ENCODE measurements at places on chromosomes 12 and 14. TPM values are rescaled to one million over a fixed set of nuclear protein-coding genes. Genes with fewer than 3 reads are reported as not detected.

The CLECL1 gene
- not detected for total RNA-seq

The IL22 gene
- not detected for total RNA-seq

GRCh38 chr12:40226705-40227104 lies 1.9 kb downstream of the LRRK2 start:
- H3K36me3 ChIP-seq: no peaks in the 10 kb centered on the region
- DNase-seq: no peak
- H3K4me1 ChIP-seq: peaks cover 10% of the 10 kb centered on the region
- H3K27ac ChIP-seq: no peak overlapping the region

The RNASE3 gene
- total RNA-seq: not detected

DNA sequence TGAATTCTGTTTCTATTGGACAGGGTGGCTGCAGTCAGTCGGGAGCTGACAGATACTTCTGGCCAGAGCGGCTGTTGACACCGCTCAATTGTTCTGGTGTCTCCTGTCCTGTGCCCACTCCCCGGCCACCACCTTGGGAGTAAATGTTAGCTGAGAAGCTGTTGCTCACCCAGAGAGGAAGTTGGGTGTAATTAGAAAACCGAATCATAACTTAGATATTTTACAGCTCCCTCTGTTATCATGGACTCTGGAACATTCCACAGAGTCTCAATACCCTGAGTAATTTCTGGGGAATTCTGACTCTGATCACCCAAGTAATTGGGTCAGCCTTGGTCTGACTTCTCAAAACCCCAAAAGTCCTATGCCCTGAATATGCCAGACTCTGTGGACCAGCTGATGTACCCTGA lies 58.3 kb upstream of the RFLNA start:
- H3K36me3 ChIP-seq: no peaks in the 10 kb centered on the region
- DNase-seq: no peak
- H3K27me3 ChIP-seq: no peaks in the 10 kb centered on the region
- H3K4me3 ChIP-seq: no peak overlapping the region
- no peak overlapping the region for H3K27ac ChIP-seq
- peaks cover 26% of the 10 kb centered on the region for H3K4me1 ChIP-seq

- no peaks in the 10 kb centered on the region for H3K36me3 ChIP-seq
- H3K27ac ChIP-seq: peak overlapping the region; percentile 64
- H3K27me3 ChIP-seq: no peaks in the 10 kb centered on the region
- no peak overlapping the region for H3K4me3 ChIP-seq
- DNase-seq: peak; percentile 90
Measured at GRCh38 chr12:49673446-49674317, 33.5 kb downstream of the FMNL3 start.

The TSPAN11 gene
- total RNA-seq: 2.2 TPM

DNA sequence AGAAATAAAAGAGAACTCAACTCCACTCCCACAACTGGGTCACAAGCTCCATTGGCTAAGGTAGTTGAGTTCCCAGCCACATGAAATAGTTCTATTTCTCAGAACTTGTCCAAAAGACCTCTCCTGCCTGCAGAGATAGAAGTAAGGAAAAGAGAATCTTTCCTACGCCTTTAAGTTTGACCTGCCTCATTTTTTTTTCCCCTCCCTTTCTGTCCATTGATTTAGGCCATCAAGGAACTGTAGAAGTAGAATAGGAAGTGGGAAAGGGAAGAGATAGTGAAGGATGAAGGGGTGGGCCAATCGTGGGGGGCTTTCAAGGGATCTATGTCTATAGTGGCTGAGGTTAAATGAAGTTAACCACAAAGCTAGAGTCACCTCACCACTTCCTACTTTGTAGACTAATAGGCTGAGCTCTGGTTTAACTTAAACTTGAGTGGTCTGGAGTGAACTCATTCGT lies 13.9 kb upstream of the NUDT4 start:
- DNase-seq: no peak
- H3K4me3 ChIP-seq: no peak overlapping the region
- H3K27ac ChIP-seq: no peak overlapping the region
- H3K4me1 ChIP-seq: no peaks in the 10 kb centered on the region
- H3K27me3 ChIP-seq: no peaks in the 10 kb centered on the region

DNA sequence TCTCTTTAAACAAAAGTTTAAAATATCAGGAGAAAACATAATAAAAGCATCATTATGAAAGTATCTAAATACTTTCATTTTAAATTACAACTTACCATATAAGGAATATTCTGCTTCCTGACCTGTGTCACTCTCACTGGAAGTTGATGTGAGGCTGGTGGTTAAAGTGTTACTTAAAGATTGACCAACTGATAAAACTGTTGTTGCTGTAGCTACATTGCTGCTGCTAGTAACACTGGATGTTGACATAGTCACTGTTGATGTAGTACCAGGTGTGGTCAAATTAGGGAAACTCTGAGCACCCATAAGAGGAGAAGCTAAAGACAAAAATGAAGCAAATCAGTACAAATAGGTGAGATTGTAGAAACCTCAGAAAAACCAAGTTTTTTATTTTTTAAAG lies 79.9 kb downstream of the HECTD1 start:
- H3K36me3 ChIP-seq: peaks cover 75% of the 10 kb centered on the region
- H3K27me3 ChIP-seq: no peaks in the 10 kb centered on the region
- no peaks in the 10 kb centered on the region for H3K4me1 ChIP-seq
- no peak overlapping the region for H3K4me3 ChIP-seq
- DNase-seq: no peak

GRCh38 chr12:56374726-56375597 lies 12.3 kb upstream of the APOF start:
- H3K27ac ChIP-seq: no peak overlapping the region
- no peaks in the 10 kb centered on the region for H3K36me3 ChIP-seq
- DNase-seq: peak; percentile 8

DNA sequence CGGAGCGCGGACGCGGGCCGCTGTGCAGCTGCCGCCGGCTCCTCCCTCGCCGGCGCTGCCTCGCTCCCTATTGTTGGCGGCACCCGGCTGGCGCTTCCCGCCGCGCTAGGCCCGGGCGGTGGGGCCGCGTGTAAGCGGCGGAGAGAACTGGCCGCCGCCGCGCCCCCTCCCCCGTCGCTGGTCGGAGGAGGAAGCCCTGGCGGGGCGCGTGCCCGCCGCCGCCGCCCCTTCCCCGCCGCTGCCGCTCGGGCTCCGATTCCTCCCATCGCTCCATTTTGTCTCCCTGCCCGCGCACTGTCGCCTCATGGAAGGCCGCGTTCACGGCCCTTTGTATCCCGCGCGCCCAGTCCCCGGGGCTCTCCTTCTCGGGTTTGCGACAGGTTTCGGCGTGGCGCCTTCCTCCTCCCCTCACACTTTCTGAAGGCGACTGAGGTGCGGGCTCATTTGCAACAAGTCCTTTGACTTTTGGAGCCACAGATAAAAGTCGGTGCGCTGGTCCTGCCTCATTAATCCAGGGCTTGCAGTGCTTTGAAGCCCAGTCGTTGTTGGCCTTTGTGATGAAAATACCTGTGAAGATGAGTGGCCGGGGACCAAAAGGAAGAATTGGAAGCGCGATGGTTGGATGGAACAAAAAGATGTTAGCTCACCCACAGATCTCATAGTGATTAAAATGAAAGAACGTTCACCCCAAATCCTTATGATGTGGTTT lies 707 bp downstream of the CPSF6 start:
- H3K4me3 ChIP-seq: peak overlapping the region; percentile 99
- H3K27me3 ChIP-seq: no peaks in the 10 kb centered on the region
- peak overlapping the region; percentile 74 for H3K27ac ChIP-seq
- DNase-seq: peak; percentile 43
- peaks cover 5% of the 10 kb centered on the region for H3K4me1 ChIP-seq
- peaks cover 15% of the 10 kb centered on the region for H3K36me3 ChIP-seq

- peaks cover 7% of the 10 kb centered on the region for H3K4me1 ChIP-seq
- DNase-seq: no peak
- H3K4me3 ChIP-seq: no peak overlapping the region
- no peaks in the 10 kb centered on the region for H3K36me3 ChIP-seq
Measured at GRCh38 chr12:19402211-19402610, 37.1 kb upstream of the AEBP2 start.

GRCh38 chr12:56079723-56080555 lies at the start of gene ERBB3:
ERBB3 (plus strand) TSS chr12:56080165; CDS start chr12:56080301, 136 bp downstream.
- H3K27ac ChIP-seq: no peak within 1 kb of the TSS
- H3K36me3 ChIP-seq: no peaks in the 10 kb centered on the region
- peak; percentile 83 for DNase-seq
- H3K4me3 ChIP-seq: peak within 1 kb of the TSS; percentile 41
- H3K4me1 ChIP-seq: peaks cover 20% of the 10 kb centered on the region
- H3K27me3 ChIP-seq: peaks cover 10% of the 10 kb centered on the region

DNA sequence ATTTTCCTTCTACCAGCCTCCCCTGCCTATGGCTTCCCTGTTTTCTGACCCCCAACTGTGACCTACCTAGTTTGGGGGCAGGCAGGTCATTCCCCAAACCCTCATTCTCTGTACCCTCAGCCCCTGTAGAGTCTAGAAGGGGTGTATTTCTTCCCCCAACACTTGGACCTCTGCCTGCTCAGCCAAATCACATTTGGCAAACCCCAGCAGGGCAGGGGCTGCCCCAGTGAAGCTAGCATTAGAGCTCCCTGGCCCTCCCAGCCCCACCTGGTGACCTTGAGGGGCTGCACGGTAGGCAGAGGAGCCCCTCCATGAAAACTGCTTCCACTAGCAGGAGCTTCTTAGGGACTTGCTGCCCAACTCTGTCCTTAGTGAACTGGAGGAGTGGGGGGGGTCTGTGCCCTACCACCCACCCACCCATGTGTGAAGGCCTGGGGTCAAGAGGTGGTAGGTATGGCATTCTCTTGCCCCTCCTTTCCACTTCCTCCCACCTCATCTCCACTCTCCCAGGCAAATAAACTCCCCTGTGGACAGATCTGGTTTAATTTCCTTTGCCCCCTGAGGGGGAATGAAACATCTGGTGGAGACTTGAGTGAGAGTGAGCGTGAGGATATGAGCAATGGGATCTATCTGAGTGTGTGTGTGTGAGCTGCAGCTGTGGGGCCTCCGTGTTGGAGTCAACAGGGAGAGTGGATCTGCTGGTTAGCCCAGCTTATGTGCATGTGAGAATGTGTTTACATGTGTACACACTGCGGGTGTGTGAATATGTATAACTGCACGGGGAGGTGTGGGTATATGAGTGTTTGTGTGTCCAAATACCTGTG lies 1.6 kb downstream of the NXPH4 start:
- H3K4me3 ChIP-seq: no peak overlapping the region
- no peak overlapping the region for H3K27ac ChIP-seq
- DNase-seq: no peak

The B3GNT4 gene
- not detected for total RNA-seq

GRCh38 chr12:42277396-42278127 lies 39.5 kb upstream of the YAF2 start:
- H3K4me3 ChIP-seq: no peak overlapping the region
- no peaks in the 10 kb centered on the region for H3K4me1 ChIP-seq
- H3K27me3 ChIP-seq: no peaks in the 10 kb centered on the region

- H3K4me1 ChIP-seq: no peaks in the 10 kb centered on the region
- no peak overlapping the region for H3K4me3 ChIP-seq
- peaks cover 97% of the 10 kb centered on the region for H3K36me3 ChIP-seq
- DNase-seq: no peak
Measured at GRCh38 chr12:76060111-76060510, 24.4 kb downstream of the NAP1L1 start.

- no peak for DNase-seq
- H3K36me3 ChIP-seq: no peaks in the 10 kb centered on the region
- H3K27ac ChIP-seq: no peak overlapping the region
- no peak overlapping the region for H3K4me3 ChIP-seq
- peaks cover 28% of the 10 kb centered on the region for H3K27me3 ChIP-seq
- no peaks in the 10 kb centered on the region for H3K4me1 ChIP-seq
Measured at GRCh38 chr12:113051759-113052158, 4.8 kb upstream of the DTX1 start.

The LRCOL1 gene
- total RNA-seq: not detected

DNA sequence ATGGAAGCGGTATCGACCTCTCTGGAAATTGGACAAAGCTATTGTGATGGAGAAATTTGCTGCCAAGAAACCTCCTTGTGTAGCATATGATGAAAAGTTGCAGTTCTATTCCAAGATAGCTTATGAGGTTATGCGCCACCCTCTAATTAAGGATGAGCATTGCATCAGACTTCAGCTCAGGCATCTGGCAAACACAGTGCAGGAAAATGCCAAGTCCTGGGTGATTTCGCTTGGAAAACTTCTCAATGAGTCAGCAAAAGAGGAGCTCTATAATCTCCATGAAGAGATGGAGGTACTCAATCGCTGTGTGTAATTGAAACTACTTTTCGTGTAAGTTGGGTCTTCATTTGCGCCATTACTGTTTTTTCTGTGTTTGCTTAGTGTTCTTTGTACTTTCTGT lies 51.2 kb downstream of the DNAH10 start:
- no peak overlapping the region for H3K27ac ChIP-seq
- no peaks in the 10 kb centered on the region for H3K4me1 ChIP-seq
- no peak overlapping the region for H3K4me3 ChIP-seq

The KLRC2 gene
- not detected for total RNA-seq

DNA sequence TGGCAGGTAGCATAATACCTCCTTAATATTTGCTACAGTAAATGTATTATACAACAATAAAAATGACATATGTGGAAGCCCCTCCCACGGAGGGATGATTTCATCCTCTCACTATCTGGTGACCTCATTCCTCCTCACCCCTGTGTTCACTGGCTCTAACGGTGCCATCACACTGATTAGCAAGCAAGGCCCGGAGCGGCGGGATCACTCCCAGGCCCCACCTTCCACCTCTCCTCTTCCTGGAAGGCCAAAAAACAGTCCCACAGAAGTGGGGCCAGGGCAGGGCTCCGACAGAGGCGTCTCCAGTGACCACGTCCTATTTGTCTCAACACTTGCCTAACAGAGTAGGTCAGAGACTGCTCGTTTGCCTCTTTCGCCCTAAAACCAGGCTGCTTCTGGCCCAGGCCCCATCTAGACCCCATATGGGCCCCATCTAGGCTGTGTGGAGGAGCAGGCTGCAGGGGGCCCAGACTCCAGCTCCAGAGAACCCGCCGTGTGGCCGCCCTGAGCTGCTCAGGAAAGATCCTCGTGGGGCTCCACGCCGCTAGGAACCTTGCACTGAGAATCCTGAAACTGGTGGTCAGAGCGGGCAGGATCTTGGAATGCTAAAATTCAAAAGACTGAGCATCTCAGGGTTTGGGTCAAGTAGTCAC lies 3.7 kb downstream of the SELPLG start:
- H3K4me3 ChIP-seq: no peak overlapping the region
- no peaks in the 10 kb centered on the region for H3K27me3 ChIP-seq
- H3K27ac ChIP-seq: peak overlapping the region; percentile 11
- H3K36me3 ChIP-seq: no peaks in the 10 kb centered on the region
- DNase-seq: peak; percentile 98

GRCh38 chr14:54537651-54538050 lies 27.9 kb downstream of the CGRRF1 start:
- H3K36me3 ChIP-seq: peaks cover 4% of the 10 kb centered on the region
- no peak overlapping the region for H3K4me3 ChIP-seq
- H3K27me3 ChIP-seq: no peaks in the 10 kb centered on the region
- DNase-seq: no peak
- H3K4me1 ChIP-seq: no peaks in the 10 kb centered on the region

The KLHDC1 gene
- 1.3 TPM for total RNA-seq

The WNT1 gene
- total RNA-seq: not detected

- H3K27me3 ChIP-seq: peaks cover 8% of the 10 kb centered on the region
- no peaks in the 10 kb centered on the region for H3K36me3 ChIP-seq
- no peak overlapping the region for H3K4me3 ChIP-seq
- DNase-seq: no peak
- H3K4me1 ChIP-seq: no peaks in the 10 kb centered on the region
Measured at GRCh38 chr14:50977863-50978528, 33.7 kb upstream of the PYGL start.

The RNASE4 gene
- 0.63 TPM for total RNA-seq

All from SJSA1 (cell line).